ENCODE measurements at places on chromosomes 4 and X. TPM values are rescaled to one million over a fixed set of nuclear protein-coding genes. Genes with fewer than 3 reads are reported as not detected.

The RAB40AL gene
- total RNA-seq = 0.68 TPM

The GAGE13 gene
- not detected for total RNA-seq

DNA sequence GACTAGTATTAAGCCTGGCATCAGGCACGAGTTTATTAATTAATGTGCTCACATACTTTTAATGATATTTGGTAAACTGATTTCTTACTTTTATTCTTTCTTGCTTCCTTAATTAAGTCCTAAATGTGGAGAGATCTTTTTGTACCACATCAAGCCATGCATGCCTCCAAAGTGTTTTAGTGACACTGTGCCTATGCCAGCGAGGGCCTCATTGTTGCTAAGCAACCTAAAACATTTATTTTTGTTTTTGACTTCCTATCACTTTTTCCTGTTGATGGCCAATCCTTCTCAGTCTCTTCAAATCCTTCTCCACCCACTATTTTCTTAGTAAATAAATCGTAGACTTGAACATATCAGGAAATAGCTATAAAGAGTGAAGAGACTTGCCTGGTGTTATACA lies 5.5 kb upstream of the NSUN7 start:
- no peak for DNase-seq

DNA sequence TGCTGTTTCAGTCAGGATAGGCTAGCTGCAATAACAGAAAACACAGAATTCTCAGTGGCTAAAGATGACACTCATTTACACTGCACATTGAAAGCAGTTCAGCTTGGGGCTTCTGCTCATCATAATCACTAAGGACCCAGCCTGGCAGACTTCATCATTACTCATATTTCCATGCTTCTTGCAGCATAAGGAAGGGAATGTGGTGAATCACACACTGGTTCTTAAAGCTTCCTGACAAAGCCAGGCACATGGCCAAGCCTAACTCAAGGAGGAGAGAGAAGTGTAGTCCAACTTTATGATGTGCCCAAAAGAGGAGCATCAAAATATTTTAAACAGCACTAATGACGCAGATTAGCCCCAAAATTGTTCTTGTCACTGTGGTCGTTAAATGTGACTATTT lies 186.5 kb downstream of the BANK1 start:
- DNase-seq = no peak
